Kasumi-1 (cell line): ENCODE measurements at places on chromosomes 1 and 21.

DNA sequence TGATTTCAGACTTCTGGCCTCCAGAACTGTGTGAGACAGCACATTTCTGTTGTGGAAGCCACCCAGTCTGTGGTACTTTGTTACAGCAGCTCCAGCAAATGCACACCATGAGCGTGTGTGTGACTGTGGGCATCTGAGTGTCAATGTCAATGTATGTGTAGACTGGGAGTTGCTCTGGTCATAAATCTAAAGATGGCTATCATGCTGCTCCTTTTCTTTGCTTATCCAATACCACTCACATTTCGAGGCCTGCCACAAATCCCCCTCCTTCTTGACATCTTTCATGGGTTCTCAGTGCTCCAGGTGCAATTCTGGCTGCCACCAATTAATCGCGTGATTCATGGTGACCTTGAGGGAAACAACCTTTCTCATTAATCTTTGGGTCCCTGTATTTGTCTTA lies 141.2 kb downstream of the RWDD3 start:
- no peak for DNase-seq

DNA sequence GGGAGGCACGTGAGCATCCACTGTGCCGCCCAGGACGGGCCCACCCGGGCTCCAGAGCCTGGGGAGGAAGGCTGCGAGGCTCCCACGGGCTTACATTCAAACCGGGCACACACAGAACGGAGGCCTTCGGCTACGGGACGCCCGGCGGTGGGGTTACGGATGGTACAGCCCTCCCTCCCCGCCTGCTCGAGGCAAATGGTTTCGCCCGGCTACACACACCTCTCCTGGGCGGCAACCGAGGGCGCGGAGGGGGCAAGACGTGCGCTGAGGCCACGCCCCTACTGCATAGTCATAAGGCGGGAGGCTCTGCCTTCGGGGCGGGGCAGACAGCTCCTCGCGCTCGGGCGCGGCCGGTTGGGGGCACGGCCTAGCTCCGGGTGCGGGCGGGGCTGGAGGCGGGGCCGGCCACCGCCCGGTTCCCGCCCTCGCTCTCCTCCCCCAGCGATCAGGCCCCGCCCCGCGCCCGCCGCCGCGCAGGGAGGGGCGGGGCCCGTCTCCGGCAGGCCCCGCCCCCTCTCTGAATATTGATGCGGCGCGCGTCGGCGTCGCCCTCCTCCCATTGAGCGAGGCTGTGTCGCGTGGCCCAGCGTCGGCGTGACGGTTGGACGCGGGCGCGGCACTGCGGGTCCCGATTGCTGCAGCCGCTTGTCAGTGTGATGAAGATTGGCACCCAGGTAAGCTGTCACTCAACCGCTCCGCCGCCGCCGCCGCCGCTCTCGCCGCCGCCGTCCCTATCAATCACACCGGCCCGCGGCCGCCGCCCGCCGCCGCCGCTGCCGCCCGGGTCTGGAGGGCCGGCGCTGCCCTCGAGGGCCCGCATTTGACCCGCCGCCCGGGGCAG lies at the start of gene PKNOX1:
Gene PKNOX1 (plus strand): TSS at position 572 of the 841 bp plus-strand sequence. CDS start 29,820 bp downstream, outside the sequence.
- DNase-seq: peak; percentile 97

GRCh38 chr1:15584489-15585363 lies at the start of gene AGMAT:
Gene AGMAT (minus strand): TSS chr1:15585051. CDS start chr1:15584967, 84 bp downstream.
- DNase-seq: peak; percentile 41

DNA sequence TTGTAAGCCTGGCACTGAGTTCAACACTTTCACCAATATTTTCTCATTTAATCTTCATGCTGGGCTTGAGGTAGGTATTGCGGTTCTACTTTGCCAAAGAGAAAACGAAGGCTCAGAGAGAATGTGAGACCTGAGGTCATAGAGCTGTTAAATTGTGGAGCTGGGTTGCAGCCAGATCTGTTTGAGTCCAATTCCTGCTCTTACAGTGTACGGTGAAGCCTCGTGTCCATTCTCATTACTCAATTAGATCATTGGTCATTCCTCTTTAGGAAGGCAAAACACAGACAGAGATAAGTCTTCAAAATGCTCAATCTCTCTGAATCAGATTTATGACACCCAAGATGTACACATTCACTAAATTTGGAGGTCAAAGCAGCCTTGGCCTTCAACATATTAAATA lies 559.0 kb upstream of the DAB1 start:
- no peak for DNase-seq

DNA sequence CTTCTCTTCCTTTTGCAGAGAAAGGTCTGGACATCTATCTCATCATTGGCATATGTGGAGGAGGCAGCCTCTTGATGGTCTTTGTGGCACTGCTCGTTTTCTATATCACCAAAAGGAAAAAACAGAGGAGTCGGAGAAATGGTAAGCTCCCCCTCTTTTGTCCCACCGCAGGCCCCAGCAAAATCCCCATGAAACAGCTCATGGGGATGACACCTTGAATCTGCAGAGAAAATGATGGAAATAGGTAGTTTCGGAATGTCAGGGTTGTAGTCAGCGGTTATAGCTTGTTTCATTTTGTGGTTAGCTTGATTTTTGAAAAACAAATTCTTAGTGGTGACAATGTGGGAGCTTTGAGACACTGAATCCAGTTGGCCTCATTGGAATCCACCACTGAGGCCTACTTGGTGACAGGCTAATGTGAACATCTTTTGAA lies 10.3 kb downstream of the CD2 start:
- no peak for DNase-seq

GRCh38 chr1:1989102-1989542 lies 14.5 kb downstream of the CFAP74 start:
- no peak for DNase-seq

- no peak for DNase-seq
Measured at GRCh38 chr1:83751602-83752001, 247.3 kb downstream of the TTLL7 start.

DNA sequence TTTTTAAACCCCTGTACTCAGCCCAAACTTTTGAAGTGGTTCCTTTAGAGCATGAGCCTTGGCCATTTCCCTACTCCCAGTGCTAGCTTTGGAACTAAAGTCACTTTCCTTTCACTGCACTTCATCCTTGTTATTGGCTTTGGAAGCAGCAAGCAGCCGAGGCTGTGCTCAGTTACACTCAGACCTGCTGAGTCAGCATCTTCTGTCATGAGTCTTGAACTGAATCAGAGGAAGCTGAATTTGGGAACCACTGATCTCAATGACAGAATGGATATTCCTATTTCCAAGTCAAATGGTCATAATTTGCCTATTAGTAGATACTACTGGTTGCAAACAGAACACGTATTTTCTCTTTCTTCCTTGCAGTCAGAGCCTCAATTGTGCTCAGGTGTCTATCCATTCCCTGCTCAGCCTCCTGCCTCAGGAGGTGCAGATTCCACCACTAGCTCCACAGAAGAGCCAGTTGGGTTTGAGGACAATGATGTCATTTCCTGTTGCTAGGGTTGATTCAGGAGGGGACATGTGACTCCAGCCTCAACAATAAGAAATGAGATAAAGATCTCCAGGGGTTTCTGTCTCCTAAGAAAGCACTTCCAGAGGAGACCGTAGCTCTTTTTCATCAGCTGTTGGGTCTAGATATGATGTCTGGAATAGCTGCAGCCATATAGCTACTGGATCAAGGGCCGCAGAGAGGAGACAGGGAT lies 44.9 kb upstream of the NTPCR start:
- peak; percentile 18 for DNase-seq

GRCh38 chr1:198657550-198658064 lies 18.8 kb downstream of the PTPRC start:
- peak; percentile 63 for DNase-seq

DNA sequence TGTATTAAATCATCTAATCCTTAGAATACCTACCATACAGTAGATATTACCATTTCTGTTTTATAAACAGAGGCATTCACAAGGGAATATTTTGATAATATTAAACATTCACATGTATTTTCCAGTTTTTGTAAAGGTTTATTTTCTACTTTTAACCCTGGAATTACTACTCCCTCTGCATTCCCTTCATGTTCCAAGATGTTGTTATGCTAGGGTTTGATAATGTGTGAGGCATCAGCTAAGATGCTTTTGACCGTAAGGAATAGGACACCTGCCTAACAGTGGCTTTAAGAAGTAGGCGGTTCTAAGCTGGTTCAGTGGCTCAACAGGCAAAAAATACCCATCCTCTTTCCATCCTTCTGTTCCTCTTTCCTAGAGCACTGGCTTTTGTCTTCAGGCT lies 131.9 kb upstream of the USP24 start:
- no peak for DNase-seq

DNA sequence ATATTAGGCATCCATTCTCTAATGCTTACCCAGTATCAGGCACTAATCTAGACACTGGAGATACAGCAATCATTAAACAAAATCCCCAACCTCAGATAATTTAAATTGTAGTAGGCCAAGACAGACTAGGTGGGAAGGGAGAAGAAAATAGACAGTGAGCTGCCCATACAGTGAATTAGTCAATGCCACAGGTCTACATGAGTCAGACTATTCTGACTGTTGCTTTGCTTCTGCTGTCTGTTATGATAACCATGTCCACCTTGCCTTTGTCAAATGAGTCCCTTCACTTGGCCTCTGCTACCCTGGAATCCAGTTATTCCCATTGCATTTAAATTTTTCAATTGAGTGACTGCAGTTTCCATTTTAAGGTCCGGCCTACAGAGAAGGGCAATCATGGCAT lies 59.5 kb downstream of the PIK3R3 start:
- DNase-seq: no peak

DNA sequence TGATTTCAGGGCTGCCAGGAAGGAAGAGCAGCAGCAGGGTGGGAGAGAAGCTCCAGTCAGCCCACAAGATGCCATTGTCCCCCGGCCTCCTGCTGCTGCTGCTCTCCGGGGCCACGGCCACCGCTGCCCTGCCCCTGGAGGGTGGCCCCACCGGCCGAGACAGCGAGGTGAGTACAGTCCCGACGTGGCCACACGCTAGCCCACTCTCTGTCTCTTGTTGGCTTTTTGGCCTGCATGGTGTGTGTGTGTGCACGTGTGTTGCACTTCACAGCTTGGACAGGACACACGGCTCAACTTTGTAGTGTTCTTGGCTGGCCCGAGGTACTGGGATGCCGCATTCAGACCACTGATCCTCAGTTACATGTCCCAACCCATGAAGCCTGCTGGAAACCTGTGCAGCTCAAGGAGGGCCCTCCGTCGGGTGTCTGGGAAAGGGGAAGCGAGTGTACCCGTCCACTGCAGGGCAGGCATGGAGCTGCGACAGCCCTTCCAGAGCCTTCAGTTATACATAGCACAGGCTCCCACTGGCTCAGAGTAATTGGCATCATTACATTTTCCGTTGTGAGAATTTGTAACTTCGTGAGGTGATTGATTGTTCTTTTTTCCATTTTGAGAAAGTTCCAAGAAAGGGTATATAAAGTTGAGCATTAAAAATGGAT lies 454 bp downstream of the CORT start:
- no peak for DNase-seq

- DNase-seq: no peak
Measured at GRCh38 chr1:206524739-206525364, 17.5 kb downstream of the RASSF5 start.

- no peak for DNase-seq
Measured at GRCh38 chr1:212651521-212651920, 43.0 kb downstream of the ATF3 start.

DNA sequence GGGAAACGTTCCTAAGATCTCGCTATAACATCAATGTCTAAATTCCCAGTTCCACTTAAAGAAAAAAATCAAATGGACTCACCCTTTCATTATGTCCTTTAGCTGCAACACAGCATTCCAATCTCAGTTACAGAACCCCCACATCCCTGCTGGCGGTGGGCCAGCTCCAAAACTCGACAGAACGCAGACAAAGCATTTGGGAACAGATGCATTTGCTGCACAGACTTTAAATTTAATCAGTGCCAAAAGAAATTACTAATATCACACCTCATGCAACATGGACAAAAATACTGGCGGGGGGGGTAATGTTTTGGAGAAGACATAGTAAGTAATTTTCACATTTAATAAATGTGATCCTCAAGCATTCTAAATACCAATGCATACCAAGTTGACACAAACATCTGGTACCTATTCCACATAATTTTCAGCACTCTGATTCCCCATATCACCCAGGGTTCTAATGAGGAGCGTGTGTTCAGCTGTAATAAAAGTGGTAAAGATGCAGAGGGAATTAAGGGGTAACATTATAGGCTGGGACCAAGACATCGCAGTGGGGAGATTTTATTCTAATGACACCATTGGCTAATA lies 79.7 kb downstream of the TGFBR3 start:
- no peak for DNase-seq

- DNase-seq: no peak
Measured at GRCh38 chr1:21764615-21765423, 18.1 kb downstream of the USP48 start.

DNA sequence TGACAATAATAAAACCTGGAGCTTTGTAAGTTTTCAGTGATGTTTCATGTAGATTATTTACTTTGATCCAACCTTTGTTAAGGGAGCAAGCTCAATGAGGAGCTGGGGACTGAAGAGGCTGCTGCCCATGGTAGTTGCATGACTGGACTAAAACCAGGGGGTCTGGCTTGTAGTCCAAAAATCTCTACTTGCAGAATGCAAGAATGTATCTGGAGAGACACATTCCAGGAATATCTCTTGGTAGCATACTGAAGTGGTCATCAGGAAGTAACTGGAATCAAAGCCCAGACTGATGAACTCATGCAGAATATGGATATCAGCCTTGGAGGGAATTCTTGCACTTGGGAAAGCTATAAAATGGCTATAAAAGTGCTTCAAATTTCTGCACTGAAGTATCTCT lies 5.8 kb upstream of the KIAA0040 start:
- no peak for DNase-seq

- DNase-seq: no peak
Measured at GRCh38 chr21:42395905-42396651, at the start of gene TMPRSS3. Gene TMPRSS3 (minus strand): TSS chr21:42396052. CDS start chr21:42395417, 635 bp downstream.

DNA sequence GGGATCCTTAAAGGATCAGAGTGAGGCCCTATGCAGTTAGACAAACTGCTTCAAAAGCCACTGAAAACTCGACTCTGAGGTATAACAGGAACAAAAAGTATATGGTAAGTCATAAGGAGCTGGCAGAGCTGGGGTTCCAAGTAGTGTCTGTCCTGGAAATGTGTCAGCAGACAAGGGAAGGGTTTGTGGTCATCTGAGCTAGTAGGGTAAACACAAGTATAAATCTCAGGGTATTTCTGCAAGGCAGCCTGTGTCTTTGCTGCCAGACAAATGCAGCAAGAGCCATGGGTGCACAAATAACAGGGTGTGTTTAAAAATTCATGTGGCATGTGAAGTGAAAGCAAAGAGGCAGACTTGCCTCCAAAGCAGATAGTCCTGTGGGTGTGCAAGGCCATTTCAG lies 759.0 kb upstream of the ADAMTS5 start:
- DNase-seq: no peak

- DNase-seq: no peak
Measured at GRCh38 chr21:44292812-44293195, 7.0 kb upstream of the PFKL start.

- DNase-seq: no peak
Measured at GRCh38 chr1:8025061-8025670, 943 bp downstream of the ERRFI1 start.

DNA sequence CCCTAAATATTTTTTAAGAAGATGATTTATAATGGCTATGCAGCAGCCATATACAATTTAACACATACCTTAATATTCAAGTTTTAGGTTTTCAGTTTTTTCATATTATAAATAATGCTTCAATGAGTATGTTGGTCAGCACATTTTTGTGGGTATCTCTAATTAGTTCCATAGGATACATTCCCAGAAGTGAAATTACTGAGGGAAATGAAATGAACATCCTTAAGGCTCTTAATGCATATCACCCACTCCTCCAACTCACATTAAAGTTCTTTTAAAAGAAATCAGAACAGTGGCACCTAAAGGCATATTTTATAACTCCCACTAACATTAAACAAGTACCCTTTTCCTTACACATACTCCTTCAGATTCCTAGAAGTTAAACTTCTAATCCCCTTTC lies 56.1 kb downstream of the EYA3 start:
- no peak for DNase-seq
